ENCODE measurements at places on chromosomes 3 and 15.

GRCh38 chr3:184467171-184467570, 87.3 kb downstream of the CHRD start:
- no peak for DNase-seq

GRCh38 chr3:15636028-15636709, 34.6 kb downstream of the BTD start:
- DNase-seq: no peak

DNA sequence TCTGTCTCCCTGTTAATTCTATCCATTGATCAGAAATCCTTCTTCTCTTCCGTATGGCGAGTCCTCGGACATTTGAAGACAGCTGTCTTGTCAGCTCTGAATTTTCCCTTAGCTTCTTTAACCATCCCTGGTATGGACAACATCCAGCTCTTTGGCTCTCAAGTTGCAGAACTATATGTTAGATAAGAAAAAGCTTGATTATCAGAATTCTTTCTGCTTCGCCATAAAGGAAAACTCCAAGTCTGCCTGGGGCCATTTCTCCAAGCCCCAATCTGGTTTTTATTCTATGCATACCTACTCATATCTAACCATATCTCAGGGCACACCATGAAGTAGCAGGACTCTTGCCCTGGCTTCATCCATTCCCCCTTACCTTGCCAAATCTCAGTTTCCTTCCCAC, 215.7 kb upstream of the TMC3 start:
- DNase-seq: no peak

- DNase-seq: no peak
Measured at GRCh38 chr15:67861983-67862382, 22.1 kb upstream of the RNU6-1 start.

- DNase-seq: no peak
Measured at GRCh38 chr3:124793054-124793739, 62.9 kb downstream of the UMPS start.

GRCh38 chr3:52839892-52840545, 5.2 kb upstream of the MUSTN1 start:
- no peak for DNase-seq

DNA sequence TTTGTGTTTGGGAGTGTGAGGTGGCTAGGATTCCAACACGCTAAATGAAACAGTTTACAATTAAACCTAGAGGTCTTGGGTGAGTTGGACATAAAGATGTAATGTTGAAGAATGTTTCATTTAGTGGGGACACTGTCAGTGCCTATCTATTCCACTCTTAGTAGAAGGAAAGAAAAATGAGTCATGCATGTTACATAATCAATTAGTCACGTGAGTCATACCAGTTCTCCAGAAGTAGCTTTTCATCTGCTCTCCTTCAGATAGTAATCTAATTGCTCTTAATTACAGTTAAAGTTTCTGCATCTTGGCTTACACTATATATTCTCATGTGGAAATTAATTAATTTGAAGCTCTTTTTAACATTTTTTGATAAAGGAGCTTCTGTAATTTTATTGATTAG, 115.7 kb upstream of the P2RY1 start:
- DNase-seq: no peak

DNA sequence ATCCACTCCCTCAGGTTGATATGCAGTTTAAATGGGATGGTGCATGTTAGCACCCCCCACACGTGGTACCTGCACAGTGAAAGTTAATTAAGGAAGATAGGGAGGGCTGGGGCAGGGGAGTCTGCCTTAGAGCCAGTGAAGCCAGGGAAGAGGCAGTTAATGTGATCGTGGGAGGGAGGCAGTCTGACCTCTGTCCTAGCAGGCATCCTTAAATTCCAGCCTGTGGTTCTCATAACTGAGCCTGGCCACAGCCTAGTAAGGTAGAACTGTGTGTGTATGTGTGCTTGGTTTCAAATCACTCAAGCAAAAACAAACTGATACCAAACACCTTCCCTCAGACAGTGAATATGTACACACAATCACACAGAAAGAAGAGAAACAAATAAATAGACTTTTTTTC, 319.1 kb upstream of the TLE3 start:
- DNase-seq: no peak

DNA sequence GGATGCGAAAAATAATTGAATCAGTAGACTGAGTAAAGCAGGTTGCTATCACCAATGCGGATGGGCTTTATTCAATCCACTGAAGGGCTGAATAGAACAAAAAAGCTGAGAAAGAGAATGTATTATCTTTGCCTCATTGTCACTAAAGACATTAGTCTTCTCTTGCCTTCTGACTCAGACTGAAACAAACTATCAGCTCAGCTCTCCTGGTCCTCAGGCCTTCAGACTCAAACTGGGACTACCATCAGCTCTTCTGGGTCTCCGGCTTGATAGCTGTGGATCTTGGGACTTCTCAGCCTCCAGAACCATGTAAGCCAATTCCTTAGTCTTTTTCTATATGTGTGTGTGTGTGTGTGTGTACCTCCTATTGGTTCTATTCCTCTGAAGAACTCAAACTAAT, 12.6 kb downstream of the IFT57 start:
- DNase-seq: no peak

GRCh38 chr15:63640146-63640545, 43.0 kb downstream of the FBXL22 start:
- DNase-seq: no peak

- DNase-seq: no peak
Measured at GRCh38 chr3:129318921-129319320, 40.3 kb downstream of the HMCES start.

GRCh38 chr3:187228740-187229139, 31.5 kb downstream of the RTP1 start:
- no peak for DNase-seq

DNA sequence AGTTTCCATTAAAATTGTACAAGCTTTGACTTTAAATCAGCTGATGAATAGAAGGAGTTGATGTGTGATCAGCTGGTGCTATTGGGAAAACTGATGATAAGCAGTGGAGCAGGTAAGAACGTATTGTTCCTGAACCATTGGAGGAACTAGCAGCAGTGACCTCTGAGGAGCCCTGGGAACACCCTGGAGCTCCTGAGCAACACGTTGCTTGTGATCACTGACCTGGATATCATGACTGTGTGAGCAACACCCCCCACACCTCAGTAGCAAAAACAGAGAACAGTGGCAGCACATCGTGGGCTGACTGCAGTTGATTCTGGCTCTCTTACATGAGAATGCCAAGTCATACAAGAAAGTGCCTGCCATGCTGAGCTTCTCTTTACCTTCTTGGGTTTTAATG, 72.9 kb downstream of the BLM start:
- DNase-seq: no peak

DNA sequence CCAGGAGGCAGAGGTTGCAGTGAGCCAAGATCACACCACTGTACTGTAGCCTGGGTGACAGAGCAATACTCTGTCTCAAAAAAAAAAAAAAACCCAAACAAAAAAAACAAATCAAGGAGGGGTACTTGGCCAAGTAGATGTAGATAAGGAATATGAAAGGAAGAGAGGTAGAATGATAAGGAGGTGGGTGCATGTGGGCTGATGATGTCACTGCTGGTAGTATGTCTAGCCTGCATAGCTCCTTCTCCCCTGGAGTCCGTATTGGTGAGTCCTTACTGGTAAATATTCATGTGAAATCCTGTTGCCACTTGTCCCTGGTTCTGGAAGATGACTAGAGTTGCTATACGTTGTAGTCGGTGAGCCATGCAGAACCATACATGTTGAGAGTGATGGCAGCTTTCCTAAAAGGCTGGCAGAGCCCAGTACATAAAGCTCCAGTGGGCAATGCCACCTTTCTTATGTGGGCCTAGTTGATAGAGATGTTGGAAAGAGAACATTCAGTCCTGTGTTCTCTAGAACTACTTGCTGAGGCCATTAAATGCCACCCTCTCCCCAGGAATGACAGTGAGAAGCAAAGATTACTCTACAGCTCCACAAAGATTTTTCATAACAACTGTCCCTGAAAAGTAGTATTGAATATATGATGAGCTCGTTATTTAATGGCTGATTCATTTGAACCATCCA, 11.0 kb downstream of the KAT2B start:
- no peak for DNase-seq

DNA sequence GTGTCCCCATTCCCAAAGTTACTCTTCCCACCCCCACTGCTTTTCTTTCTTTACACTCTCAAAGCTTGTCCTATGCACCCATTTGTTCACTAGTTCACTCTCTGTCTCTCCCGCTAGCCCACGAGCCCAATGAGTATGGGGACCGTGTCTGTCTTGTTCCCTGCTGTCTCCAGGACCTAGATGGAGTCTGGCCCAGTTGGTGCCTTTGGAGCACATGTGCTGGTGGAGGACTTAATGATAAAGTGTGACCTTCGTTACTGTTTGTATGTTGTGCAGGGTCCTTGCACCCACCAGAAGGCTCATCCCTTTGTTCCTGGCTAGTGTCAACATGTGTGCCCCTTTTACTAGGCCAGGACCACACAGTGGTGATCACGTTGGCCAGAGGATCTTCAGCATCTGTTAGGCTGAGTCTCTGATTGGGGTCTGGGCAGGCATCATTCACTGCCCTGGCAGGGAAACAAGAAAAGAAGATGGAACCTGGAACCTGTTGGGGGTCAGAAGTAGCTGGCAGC, 7.4 kb downstream of the CISH start:
- no peak for DNase-seq

- DNase-seq: no peak
Measured at GRCh38 chr15:94238539-94239118, 7.3 kb downstream of the MCTP2 start.

GRCh38 chr3:39144095-39144747, 9.2 kb downstream of the CSRNP1 start:
- DNase-seq: no peak

- no peak for DNase-seq
Measured at GRCh38 chr3:9951598-9951961, 628 bp downstream of the PRRT3 start.

DNA sequence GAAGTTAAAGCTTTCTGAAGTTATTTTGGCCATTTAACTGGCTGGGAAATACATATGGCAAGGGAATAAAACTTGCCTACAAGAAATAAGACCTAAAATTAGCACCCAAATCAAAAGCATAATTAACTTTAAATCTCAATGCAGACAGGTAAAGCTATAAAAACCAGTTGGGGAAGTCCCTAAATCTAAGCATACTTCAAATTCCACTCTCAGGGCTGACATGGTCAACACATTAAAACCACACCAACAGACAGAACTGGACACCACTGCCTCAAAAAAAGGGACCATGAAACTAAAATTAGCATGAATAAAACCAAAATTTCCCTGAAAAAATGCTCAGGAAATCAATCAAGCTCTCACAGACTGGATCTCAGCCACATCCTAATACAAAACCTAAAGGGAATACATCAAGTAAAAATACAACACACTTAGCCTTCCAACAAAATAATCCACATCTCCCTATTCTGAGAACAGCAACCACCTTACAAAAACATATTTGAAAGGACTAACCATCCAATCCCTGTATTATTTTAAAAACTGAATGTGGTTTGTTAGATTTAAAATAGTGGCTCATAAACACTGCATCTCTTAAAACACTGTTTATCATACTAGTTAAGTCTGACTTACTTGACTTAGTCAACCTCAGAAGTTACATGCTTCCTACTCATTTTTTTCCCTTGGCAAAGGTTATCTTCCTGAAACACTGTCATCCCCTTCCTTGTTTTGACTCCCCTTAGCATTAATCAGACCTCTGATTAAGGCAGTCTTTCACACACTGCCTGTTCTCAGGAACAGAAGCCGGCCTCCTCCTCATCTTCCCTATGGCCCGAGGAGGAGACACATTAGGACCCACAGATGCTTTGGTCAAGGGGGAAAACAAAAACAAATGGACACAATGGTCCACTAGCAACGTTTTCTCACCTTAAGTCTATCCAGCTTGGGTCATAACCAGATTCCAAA, 8.3 kb downstream of the TRA2B start:
- no peak for DNase-seq

DNA sequence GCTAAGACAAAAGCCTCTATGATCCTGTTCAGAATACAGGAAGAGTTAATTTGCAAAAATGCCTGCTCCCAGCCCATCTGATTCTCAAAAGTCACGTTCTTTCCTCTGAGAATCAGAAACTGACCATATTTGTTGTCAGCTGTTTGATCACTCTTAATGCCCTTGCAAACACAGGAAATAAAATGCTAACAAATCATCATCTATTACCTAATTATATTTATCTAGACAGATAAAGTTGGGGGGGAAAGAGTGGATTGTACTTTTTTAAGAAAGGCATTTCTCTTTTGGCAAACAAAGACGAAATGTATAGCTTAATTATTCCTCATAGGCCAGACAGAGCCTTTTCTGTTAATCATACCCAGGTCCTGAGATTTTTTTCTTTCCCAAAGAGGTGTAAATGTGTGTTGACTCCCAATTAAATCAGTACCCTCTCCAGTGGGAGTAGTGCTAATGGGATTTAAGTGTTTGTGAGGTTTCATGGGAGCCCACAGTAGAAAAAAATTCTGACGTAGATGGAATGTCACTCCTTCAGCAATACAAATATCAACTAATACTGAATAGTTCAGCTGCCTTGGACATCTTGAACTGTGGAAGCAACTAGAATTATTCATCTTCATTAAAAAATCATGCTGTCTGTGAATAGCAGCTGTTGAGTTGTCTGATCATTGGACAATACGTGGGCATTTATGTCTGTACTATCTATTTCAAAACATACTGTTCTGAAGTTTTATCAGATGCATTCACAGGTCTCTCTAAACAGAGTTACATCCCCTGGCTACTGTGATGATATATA, 22.5 kb upstream of the BNIP2 start:
- DNase-seq: no peak

- no peak for DNase-seq
Measured at GRCh38 chr15:22895465-22896190, 57.2 kb downstream of the NIPA2 start.

GRCh38 chr3:76352511-76353284, 567.3 kb upstream of the ZNF717 start:
- no peak for DNase-seq

- DNase-seq: no peak
Measured at GRCh38 chr3:192207651-192208050, 519.7 kb downstream of the FGF12 start.

GRCh38 chr3:71831599-71831998, 46.7 kb upstream of the PROK2 start:
- no peak for DNase-seq

DNA sequence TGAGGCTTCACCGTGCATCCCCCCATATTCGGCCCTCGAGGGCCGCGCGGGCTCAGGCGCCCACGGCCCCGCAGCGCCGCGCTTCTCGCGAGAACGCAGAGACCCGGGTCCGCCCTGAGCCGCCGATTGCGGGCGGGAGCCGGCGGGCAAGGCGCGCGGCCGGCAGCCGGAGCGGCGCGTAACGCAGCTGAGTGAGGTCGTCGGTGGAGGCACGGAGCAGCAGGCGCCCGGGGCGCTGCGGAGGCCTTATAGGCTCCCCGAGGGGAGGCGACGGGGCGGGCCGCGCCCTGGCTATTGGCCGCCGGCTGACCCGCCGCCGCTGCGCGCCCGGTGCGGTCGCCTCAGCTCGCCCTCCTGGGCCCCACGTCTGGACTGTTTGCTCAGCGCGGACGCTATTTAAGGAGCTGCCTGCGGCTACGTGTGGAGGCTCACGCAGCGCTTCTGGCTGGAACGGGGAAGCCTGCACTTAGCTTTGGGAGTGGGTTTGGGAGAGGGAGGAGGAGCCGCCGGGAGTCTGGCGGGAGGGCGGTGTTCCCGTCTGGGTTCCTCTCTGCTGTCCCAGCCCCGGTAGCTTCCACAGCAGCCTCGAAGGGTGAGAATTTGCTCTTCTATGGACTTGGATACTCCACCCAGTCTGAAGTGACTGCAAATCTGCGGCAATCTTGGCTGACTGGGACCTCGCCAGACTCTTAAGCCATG, at the start of gene PLOD2:
TSS of gene PLOD2 (minus strand) at position 221 of the 699 bp plus-strand sequence. CDS start at position 26, 195 bp downstream.
- no peak for DNase-seq
